ENCODE measurements at places on chromosomes 7 and 10.

DNA sequence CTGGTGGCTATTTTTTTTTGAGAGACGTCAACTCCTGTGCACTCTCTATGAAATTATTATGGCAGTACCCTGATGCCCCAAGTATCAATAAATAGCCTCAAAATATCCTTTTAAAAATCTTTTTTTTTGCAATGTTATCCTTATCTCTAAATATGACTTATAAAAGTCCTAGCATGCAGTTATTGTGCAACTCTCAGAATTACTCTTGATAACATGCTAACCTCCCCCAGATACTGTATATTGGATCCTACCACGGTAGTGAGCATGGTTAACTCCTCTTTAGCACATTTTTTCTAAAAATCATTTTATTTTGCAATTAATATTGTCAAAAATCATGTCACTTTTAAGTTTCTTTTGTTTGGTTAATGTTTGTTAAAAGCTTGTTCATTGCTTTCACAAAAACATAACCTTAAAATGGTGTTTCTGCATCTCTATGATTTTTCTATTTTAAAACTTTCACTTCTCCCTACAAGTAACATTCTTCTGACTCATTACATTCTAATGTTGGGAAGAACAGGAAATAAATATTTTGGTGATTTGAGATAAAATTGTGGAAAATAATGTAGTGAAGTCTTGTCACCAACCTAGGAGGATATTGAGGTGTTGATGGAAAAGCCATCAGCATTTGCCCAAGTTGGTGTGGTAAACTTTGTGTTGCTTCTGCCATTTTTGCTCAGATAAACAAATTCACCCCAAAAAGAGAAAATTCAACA is 42.1 kb upstream of the ADRA2A start:
- DNase-seq = no peak

DNA sequence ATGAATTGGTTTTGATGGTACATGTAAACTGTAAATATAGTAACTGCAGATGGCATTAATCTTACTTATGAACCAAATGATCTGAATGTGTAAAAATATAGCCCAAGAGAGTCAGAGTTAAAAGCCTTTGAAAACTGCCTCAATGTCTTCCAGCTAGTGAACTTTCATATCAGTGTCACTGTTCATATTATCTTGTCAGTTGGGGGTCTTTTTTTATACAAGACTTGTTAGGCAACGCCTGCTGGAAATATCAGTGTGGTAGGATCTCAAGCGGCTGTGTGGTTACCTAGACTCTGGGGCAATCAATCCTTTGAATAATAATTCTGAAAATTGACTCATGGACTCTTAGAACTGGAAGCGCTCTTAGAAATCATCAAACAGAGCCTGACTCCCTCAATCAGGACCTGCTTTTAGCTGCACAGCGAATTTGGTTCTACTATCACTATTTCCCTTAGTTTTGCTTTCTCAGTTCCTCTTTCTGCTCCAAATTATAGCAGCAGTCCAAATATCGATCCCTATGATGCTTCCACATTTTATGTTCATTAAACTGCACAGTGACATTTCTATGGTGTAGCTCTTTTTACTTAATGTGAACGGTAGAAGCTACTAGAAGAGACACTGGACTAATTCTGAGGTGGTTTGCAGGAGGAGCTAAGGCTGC is 100.1 kb upstream of the COL1A2 start:
- no peak for DNase-seq

- no peak for DNase-seq
Measured at GRCh38 chr7:155368894-155369600, 71.4 kb downstream of the INSIG1 start.

DNA sequence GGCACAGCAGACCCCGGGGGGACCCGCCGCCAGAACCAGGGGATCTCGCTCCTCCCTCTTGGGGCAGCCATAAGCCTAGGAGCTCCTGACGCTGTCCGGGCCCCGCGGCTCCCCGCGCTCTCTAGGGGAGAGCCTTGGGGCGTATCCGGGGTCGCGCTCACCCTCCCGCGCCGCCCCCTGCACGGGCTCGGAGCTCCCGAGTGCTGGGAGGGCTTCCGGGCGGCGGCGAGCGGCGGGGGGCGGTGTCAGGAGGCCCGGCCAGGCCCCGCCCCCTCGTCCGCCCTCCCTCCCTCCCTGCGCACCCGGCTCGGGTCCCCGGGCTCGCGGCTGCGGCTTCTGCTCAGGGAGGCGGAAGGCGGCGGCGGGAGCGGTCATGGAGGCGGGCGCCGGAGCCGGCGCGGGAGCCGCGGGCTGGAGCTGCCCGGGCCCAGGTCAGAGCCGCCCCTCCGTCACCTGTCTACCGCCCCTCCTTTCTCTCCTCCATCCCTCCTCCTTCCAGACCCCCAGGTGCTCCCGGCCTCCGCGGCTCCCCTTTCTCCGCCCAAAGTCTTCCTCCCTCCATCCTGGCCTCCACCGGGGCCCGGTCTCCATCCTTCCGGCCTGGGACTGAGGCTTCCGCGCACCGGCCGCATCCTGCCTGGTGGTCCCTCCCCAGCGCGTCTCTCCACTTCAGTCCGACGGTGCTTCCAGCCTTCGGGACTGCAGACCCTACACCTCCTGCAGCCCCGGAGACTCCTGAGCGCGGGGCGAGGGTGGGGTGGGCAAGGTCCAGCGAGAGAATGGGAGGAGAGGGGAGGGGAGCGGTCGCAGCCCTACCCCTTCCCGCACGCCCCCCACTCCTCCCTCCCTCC is at the start of gene CCDC136:
Gene CCDC136, plus strand, starts transcription at position 848 of the 851 bp plus-strand sequence. CDS start 444 bp downstream, outside the sequence.
- peak; percentile 60 for DNase-seq

DNA sequence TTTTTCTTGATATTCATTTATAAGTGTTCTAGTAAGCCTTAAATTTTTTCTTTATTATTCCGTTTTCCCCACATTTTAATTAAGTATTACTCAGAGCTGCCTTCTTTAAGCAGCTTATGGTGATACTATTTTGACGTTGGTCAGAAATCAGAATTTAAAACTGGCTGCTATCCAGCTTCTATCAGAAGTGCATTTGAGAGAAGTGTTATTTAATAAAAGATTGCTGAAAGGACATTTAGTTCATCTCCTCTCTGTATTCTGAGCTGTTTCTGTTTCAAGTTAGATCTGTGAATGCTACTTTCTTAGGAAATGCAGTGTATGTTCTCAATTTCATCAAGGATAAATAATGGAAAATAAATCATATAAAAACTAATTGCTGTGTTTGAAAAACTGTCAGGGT is 17.4 kb downstream of the KLHL7 start:
- DNase-seq = no peak

DNA sequence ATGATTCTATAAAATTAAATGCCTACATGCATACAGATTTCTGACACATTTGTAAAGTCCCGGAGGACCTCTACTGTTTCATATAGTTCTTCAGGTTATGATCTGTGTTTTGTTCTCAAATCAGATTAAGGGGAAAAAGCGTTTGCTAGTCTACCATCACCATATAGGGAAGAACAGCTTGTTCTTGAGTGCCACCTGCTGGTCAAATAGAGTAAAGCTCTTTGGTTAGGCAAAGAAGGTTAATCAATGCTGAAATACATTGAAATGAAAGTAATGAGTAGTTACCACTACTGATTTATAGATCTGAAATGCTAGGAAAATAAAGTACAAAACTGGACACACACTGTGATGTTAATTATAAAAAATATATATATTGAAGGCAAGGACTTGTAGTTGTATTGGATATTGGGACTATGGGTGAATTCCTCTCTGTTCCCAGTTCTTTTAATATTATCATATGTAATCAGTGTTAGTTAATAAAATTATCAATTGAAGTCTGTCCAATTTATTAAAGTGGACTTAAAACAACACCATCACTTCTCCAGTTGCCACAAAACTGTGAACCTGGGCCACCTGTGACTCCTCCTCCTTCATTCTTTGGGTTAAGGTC is 72.6 kb upstream of the PDLIM1 start:
- peak; percentile 71 for DNase-seq

- peak; percentile 5 for DNase-seq
Measured at GRCh38 chr10:1425879-1426278, 311.4 kb downstream of the ADARB2 start.

DNA sequence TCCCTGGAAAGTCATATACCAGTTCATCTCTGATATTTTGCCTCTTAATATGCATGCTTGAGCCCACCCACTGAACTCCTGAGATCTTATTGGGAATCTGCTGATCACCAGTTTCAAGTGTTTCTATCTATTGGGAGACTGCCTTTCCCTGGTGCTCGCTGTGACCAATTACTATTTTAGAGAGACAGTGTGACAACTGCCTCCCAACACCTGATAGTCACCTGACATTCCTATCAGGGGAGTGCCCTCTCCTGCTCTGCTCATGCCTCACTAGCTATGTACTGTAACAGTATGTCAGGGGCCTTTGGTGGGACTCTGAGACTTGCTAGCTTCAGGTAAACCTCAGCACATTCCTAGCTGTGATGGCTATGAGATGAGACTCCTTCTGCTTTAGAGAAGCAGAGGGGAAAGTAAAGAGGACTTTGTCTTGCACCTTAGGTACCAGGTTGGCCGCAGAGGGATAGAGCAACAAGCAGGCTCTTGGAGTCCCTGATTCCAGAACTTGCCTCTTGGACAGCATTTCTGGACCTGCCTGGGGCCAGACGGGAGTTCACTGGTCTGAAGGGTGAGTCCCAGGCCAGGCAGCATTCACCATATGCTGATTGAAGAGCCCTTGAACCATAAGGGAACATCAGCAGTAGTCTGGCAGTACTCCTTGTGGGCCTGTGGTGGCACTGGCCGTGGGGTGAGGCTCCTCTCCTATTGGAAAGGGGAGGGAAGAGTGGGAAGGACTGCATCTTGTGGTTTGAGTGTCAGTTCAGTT is 34.4 kb upstream of the ARHGAP12 start:
- DNase-seq = no peak

DNA sequence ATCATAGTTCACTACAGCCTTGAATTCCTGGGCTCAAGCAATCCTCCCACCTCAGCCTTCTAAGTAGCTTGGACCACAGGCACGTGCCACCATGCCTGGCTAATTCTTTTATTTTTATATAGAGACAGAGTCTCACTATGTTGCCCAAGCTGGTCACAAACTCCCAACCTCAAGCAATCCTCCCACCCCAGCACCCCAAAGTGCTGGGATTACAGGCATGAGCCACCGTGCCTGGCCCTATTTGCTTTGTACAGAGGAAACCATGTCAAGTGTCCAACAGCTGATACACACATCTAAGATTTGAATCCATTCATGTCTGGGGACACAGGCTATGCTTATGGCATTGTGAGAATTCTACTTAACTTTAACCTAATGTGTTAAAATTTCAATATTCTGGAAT is 29.9 kb upstream of the MPP7 start:
- DNase-seq = no peak

DNA sequence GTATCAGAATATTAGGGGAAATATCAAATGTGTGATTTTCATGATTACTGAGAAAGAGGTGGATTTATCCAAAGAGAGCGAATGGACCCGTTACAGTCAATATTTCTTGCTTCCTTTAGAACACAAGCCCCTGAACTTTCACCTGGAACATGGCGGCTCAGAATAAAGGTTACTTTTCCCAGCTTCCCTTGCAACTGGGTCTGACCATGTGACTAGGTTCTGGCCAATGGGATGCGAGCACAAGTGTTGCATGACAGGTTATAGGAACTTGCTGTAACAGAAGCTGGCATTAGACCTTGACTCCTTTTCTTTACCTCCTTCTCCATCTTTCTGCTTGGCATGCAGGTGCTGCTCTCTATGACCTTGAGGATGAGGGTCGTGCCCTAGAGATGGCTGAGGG is 556.1 kb downstream of the TYW1 start:
- no peak for DNase-seq

- no peak for DNase-seq
Measured at GRCh38 chr7:15848901-15849300, 162.4 kb upstream of the MEOX2 start.

DNA sequence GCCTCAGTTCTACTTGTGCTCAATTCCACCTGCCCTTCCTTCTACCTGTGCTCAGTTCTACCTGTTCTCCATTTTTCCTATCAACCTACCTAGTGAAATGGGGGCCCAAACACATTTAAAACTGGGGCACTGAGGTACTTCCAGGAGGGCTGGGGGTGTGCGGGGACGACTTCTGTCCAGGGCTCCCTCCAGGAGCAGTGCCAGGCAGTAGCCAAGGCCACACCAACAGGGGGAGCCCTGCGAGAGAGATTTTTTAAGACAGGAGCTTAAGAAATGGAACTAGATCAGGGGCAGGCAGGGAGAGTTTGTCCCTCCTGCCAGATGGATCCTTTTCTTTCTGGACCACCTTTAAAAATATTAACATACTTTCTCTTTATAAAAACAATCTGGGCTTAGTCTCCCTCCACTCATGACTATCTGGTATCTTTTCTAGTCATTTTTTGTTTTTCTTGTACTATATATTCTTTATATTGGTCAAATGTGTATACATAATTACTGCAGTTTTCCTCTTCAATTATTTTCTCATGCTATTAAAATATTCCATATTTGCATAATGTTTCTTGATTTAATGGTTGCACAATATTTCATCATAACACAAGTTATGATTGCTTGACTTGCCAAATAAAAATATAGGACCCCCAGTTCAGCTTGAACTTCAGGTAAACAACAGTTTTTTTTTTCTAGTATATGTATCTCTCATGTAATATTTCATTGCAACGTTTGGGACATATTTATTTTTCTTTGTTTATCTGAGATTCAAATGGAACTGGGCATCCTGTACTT is 47.3 kb upstream of the INSYN2A start:
- peak; percentile 18 for DNase-seq

GRCh38 chr7:152867502-152867874 is 107.9 kb downstream of the ACTR3B start:
- no peak for DNase-seq
